ENCODE measurements at places on chromosomes 2 and 18.

DNA sequence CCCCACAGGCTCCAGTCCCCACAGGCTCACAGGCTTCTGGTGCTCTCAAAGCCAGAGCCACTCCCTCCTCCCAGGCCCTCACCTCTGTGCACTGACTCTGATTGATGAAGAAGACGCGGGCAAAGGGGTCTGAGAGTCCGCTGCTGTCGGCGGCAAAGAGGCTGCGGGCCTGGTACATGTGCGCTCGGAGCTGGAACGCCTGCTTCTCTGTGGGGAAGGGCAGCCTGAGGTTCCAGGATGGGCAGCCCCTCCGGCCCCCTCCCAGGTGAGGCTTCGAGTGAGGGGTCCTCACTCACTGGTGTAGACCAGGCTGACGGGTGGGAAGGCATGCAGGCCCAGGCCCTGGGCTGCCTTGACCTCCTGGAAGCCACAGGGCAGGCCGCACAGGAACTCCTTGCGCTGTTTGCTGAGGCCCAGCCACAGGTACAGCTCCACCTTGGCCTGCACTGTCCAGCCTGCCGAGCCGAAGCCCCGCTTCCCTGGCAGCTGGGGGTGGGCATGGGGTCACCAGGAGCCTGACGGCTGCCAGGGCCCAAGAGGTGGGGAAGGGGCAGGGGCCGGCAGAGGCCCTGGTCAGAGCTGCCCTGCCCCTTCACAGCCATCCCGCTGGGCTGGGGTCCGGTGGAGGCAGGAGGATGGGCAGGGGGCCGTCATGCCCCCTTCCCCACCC lies 2.0 kb downstream of the OTOF start:
- DNase-seq = no peak

DNA sequence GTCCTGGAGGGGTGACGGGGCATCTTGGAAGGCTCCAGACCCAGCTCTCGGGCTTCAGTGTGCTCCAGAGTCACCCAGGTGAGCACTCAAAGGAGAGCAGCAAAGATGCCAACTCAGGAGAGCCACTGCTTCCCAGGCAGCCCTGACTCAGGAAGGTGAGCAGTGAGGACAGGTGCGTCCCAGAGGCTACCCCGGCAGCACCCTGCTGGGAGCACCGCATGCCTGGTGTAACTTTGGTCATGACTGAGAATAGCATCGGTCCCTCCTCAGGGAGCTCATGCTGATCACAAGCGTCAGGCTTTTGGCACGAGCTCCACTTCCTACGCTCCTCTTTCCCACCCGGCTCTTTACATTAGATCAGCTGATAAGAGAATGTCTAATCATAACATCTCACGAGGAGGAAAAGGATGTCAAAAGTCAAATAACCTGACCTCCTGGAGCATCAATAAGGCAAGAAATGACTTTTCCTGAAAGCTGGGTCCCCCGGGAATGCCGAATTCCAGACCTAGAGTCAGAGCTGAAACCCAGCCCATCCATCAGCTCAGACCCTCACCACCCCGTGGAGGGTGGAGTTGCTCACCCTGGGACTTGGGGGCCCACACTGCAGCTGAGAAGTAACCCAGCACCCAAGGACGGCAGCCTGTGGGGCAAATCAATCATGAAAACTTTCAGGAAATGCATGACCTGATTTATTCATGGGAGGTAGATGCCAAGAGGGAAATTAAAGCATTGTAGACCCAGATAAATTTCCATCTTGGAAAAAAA lies 248.8 kb downstream of the ACKR3 start:
- DNase-seq = no peak

- no peak for DNase-seq
These were observed 408.2 kb downstream of the TSN start for GRCh38 chr2:122163617-122164016.

DNA sequence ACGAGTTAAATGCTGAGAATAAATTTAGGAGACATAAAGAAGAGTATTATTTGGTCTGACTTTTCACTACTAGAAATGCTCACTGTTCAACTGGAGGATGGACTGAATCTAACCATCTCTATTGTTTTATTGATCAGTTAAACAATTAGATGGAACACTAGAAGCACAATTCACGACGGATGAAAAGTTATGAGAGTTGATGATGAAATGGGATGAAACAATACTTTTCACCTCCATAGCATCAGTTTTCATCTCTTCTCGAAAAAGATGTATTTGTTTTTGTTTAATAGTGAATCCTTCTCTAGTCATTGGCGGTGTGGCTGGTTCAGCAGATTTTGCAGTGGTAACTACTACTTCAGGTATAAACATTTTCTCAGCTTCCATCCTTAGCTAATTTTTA lies 19.3 kb downstream of the TTN start:
- no peak for DNase-seq

DNA sequence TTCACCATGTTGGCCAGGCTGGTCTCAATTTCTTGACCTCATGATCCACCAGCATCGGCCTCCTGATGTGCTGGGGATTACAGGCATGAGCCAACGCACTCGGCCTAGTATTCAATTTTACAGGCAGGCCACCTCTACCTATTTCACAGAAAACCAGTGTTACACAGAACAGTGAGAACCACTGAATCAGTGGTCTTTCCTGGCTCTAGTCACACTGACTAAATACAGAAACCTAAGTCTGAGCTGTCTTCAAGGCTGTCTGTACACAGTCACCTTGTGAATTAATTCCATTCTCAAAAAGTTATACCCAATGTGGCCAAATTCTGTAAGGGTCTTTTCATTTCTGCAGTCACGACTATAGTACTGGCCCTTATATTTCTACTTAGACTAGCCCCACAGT lies 3.5 kb downstream of the RNF149 start:
- DNase-seq = no peak

DNA sequence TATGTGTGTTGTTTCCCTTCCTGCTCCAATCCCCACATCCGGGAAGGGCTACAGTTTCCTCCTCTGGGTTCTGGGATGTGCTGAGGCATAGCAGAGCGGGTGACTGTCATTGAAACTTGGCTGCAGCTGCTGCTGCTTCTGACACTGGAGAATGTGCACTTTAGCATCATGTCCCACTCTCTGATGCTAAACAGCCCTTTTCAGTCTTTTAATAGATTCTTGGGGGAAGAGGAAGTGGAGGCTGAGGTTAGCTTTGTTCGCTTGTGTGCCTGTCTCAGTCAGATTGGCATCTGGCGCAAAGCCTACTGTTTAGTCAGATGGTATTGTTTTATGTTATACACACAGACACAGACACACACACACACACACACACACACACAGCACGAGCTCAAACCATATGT lies 136.5 kb upstream of the RND3 start:
- no peak for DNase-seq

- no peak for DNase-seq
These were observed 69.6 kb downstream of the MYO1B start for GRCh38 chr2:191314697-191315364.

DNA sequence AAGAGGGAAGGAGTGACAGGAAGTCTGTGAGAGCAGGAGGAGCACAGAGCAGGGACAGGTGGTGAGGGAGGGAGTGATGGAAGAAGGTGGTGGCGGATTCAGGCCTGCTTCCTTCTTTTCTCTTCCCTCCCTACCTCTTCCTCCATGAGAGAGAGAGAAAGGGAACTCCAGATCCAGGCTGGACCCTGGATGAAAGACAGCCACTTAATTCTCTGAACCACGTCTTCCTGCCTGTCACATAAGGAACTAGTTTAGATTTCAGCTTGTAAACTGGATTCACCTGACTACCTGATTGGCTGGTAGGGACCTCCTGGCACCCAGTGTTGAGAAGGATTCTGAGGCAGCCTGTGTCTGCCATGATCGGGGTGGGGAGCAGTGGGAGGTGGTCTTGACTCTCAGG lies 48.9 kb downstream of the PAX8 start:
- DNase-seq = no peak

DNA sequence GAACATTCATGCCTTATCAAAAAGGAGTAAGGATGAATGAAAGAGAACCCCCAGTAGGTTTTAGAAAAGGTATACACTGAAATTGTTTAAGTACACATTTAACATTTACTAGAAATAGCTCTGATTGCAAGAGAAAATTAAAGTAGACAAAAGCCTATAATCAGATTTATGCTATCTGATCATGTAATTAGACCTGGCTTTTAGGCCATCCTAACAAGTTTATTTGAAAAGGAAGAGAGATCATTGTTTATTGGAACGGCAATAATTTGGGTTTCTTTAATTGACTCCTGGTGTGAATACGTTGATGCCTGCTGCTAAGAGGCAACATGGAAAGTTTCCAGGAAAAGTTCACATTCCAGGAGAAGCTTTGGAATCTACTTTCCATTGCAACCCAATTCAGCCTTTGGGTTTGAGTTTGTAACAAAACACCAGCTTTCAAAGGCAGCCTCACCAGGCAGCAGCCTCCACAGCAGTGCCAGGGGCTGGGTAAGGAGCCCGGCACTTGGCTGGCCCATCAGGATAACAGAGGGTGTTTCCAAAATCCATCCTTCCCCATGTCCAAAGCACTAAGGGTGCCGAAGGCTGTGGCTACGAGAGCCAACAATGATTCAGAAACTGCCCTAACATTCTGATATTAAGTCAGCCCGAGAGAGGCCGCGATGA lies 18.0 kb downstream of the FZD7 start:
- DNase-seq = no peak

- DNase-seq = no peak
These were observed 65.4 kb downstream of the IKZF2 start for GRCh38 chr2:213086050-213086449.

DNA sequence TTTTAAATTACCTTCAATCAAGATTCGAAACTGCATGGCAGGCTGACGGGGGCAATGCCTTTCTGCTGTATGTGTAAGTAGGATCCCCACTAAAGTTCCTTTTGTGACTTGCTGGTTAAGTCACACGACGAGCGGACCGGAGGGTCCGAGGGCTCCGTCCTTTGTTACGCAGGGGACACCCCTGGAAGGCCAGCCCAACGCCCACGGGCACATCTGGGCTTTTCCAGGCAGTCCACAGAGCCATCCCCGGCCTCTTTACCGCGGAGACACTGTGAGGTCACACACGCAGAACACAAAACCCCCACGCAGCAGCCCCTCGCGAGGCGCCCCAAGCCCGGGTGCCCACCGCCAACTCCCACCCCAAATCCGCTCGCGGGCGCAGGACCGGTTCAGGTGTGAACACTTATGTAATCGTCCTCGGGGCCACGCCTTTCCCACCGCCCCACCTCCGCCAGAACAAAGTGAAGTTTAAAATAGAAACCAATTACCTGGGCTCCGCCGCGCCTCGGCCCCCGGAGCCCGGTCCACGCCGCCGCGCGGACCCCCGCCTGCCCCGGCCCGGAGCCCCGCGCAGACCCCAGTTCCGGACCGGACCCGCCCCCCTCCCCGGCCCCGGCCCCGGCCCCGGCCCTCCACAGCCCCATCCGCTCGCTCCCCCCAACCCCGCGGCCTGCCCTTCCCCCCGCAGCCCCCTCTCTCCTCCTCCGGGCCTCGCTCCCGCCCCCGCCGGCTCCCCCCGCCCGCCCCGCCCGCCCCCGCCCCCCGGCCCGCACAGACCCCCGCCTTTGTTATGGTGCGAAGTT lies 4.2 kb downstream of the ZNF516 start:
- DNase-seq = no peak

DNA sequence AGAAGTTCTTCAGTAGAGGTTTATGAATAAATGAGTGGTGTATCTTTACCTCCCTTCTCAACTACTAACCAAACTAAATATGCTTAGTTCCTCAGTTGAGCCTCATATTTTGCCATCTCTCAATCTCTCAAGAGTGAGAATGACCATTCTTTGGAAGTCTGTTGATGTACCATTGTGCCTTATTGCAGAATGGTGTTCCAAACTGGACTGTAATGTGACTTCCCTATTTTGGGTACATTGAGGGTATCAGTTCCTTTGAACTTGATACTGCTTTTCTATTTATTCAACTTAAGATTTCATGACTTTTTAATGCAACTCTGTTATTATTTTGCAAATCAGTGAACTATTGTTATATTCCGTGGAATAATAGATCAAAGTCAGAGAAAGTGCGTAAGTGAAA lies 159.4 kb downstream of the PTPRM start:
- DNase-seq = no peak

Data from BJ (cell line).